CD4-positive, alpha-beta T cell treated with Interleukin-2 at 100 ng/mL for 4 hours (primary cell): ENCODE measurements at places on chromosomes 1 and 21.

DNA sequence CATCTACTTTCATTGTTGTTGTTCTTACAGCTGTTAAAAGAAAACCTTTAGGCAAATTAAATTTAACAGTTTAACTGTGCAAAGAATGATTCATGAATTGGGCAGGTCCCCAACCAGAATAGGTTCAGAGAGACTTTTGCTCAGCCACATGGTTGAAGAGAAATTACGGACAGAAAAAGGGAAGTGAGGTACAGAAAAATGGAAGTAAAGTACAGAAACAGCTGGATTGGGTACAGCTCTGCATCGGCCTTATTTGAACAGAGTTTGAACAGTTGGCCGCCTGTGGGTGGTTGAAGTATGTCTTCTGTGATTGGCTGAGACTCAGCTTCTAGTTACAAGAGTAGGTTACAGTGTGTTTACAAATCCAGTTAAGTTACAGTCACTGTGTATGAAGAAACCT is 210.1 kb downstream of the FGGY start:
- no peak for DNase-seq

DNA sequence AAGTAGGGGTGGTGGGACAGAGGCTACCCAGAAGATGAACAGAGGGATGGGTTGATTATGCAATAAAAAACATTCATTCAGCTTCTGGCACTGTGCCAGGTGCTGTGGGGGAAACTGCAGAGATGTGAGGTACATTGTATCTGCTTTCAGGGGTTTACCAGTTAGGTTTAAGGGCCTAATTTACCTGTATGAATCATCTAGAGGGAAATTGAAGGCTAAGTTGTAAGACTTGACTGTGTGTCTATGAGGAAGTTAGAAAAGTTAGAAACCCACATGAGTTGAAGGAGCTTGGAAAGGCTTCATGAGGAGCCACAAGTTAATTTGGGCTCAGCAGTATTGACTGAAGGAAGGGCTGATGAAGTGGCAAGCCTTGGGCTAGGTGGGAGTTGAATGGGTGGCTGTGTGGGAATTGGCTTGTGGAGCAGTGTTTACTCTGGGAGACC is 36.7 kb upstream of the APOBEC4 start:
- no peak for DNase-seq

- DNase-seq: no peak
Measured at GRCh38 chr1:214422137-214422671, 129.2 kb downstream of the PTPN14 start.

- no peak for DNase-seq
Measured at GRCh38 chr1:43270421-43271095, 775 bp downstream of the TMEM125 start.

GRCh38 chr21:25942135-25942534 is 207.4 kb downstream of the GABPA start:
- no peak for DNase-seq

- no peak for DNase-seq
Measured at GRCh38 chr1:24195874-24196273, 8.8 kb upstream of the IFNLR1 start.

GRCh38 chr1:179742717-179743678 is at the start of gene FAM163A:
Gene FAM163A, plus strand, starts transcription at chr1:179743291. Its CDS starts 69,807 bp downstream, at chr1:179813098.
- DNase-seq: no peak

DNA sequence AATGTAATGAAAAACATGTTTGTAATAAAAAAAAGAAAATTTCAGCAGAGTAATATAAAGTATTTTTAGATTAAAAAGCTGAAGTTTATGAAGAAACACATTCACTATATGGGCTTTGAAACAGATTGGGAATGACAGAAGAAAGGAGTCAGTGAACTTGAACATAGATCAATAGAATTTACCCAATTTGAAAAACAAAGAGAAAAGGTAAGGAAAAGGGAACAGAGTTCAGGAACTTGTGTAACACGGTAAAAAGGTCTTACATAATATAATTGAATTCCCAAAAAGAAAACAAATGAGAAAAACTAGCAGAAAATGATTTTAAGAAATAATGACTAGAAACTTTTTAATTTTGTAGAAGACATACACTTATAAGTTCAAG is 206.8 kb downstream of the KCNT2 start:
- no peak for DNase-seq

GRCh38 chr1:91732291-91733107 is 153.5 kb downstream of the TGFBR3 start:
- peak; percentile 51 for DNase-seq

DNA sequence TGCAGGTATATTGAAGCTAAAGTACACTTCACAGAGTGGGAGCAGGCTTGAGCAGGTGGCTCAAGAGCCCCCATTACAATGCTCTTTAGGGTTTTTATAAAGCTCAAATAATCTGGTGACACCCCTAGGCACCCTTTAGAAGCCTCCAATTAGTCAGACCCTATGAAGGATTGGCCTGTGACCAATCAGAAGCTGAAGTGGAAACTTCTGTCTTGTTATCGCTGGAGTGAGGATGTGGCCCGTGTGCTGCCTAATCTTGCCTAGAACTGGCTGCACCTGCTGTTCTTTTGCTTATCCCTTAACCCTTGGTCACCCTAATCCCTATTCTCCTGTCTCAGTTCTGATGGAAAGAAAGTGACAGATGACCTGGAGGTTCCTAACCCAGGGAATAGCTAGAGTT is 70.8 kb upstream of the ABCG1 start:
- no peak for DNase-seq

DNA sequence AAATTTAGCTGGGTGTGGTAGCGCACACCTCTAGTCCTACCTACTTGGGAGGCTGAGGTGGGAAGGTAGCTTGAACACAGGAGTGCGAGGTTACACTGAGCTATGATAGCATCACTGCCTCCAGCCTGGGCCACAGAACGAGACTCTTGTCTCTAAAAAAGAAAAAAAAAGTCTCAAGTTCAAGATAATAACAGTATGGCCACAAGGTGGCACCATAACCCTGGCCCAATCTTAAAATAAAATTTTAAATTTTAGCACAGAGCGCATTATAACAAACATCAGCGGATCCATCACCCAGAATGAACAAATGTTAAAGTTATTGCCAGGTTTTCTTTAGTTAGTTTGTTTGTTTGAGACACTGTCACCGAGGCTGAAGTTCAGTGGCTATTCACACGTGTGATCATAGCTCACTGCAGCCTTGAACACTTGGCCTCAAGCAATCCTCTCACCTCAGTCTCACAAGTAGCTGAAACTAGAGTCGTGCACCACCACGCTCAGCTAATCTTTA is 2.9 kb upstream of the HTR6 start:
- DNase-seq: peak; percentile 69
